CD4-positive, alpha-beta T cell treated with Interleukin-10 for 1 hour (primary cell): ENCODE measurements at places on chromosomes 7 and 10.

GRCh38 chr7:27374958-27375841 is 132.6 kb downstream of the EVX1 start:
- no peak for DNase-seq

- DNase-seq, result no peak
These were observed 15.2 kb upstream of the LRRTM3 start for GRCh38 chr10:66910671-66911070.

GRCh38 chr7:120452665-120453064 is 179.7 kb downstream of the KCND2 start:
- DNase-seq, result no peak

GRCh38 chr10:22557321-22557720 is 157.1 kb downstream of the PIP4K2A start:
- DNase-seq, result no peak

- no peak for DNase-seq
These were observed 23.4 kb downstream of the KBTBD2 start for GRCh38 chr7:32868116-32868515.

DNA sequence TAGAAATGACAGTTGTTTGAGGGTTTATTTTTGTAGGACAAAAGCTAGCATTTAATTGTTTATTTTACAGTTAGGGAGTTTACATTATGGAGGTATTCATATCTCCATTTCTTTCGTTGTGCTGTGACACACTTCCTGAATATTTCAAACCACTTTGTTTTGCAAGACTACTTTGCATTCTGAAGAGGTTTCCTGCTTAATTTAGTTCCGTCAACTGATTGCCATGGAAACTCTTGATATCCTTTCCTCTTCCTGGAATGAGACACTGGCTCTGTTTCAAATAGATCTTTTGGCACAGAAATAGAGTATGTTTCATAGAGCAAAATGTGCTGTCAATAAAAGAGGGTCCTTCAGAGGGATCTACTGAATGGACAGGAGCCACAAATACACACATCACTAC is 159.5 kb upstream of the AGR3 start:
- DNase-seq, result peak; percentile 36

- DNase-seq, result peak; percentile 34
These were observed 356.3 kb upstream of the GALNT17 start for GRCh38 chr7:70775570-70776156.

DNA sequence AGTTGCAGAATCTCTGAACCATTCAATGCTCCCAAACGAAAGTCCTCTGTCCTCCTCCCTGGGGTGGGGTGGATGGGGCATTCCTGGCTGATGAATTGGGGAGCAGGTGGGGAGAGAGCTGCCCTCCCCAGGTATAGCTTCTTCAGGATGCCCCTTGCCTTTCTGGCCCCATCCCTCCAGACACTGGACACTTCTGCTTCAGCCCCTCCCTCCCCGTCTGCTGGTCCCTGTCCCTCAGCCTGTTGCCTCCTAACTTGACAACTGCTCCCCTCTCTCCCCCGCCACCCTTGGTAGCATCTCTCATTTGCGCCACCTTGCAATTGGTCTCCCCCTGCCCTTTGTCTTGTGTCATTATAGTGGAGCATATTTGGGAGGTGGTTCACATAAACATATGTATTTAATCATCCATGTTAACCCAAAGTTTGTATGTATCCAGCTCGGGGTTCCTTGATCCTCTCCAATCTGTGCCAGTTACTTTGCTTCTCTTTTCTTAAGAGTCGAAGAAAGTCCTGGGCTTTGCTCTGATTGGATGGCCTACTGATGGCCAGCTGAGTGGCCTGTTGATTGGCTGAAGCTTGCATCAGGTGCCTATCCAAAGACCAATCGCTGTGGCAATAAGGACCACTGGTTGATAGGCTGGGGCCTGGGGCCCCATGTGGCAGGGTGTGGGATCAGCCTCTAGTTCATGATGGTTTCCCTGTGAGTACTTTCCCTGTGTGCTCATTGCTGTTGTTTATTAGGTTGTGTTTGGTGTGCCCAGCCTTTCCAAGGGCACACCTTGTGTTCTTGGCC is 4.0 kb upstream of the GCK start:
- no peak for DNase-seq

- DNase-seq, result no peak
These were observed 662 bp upstream of the PPIF start for GRCh38 chr10:79346388-79347225.

- DNase-seq, result no peak
These were observed 104.7 kb upstream of the ARMC3 start for GRCh38 chr10:22823109-22823508.

DNA sequence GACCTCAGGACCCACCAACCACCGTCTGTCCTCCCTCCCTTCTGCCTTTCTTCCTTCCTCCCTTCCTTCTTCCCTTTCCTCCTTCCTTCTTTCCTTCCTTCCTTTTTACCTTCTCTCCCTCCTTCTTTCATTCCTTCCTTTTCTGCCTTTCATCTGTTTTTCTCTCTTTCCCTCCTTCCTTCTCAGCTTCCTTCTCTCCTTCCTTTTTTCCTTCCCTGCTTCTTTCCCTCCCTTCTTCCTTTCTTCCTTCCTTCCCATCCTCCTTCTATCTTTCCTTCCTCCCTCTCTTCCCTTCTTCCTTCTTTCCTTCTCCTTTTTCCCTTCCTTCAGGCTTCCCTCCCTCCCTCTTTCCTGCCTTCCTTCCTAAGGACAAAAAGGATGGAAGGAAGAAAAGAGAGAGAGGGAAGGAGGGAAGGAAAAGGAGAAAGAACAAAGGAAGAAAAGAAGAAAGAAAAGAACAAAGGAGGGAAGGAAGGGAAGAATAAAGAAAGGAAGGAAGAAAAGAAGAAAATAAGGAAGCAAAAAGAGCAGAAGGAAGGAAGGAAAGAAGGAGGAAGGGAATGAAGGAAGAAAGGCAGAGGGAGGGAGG is 405.0 kb downstream of the GRID1 start:
- DNase-seq, result no peak

DNA sequence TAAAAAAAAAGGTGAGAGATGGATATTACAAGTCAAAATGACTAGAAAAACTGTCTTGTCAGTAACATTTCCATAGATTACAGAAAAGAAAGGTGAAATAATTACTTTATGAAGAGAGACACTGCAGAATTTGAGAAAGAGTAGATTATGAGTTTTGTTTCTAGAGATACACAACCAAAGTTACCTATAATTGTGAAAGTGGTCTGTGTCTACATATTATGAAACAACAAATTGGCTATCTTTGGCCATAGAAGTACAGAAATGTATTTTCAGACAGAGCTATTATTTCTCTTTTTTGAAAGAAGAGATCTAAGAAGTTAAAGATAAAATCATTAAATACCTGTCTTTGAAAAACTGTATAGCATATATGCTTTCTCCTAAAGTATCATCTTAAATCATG is 30.1 kb downstream of the KCND2 start:
- no peak for DNase-seq

DNA sequence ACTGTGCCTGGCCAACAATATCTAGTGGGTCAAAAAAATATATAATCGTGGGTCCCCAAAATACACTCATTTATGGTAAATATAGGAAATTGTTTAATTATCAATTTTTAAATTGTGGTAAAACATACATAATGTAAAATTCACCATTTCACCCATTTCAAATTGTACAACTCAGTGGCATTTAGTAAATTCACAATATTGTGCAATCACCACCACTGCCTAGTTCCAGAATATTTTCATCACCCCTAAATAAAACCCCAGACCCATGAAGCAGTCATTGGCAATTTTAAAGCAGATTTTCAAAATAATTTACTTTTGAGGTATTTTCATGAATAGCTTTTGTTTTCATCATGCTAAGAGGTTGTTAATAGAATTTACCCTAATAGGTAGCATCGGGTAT is 10.2 kb downstream of the BLNK start:
- no peak for DNase-seq

- DNase-seq, result peak; percentile 67
These were observed 133.3 kb upstream of the SAMD8 start for GRCh38 chr10:74977913-74978847.

- no peak for DNase-seq
These were observed 28.0 kb downstream of the SEPTIN7 start for GRCh38 chr7:35828817-35829216.

DNA sequence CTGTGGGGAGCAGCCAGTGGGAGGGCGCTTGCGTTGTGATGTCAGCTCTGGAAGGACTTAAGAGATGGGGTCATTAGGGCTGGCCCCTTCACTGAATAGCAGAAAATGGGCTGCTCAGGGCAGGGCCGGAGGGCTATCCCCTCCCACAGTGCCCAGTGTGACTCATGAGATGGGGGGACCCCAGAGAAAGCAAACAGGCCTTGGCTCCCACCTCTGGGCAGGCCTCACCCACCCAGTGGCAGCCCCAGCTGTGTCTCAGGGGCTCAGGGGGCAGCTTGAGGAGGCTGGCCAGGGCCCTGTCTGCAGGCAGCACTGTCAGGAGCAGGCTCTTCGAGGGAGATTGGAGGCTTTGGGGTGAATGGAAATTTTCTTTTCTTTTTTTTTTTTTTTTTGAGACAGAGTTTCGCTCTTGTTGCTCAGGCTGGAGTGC is 168.3 kb downstream of the SLIT1 start:
- DNase-seq, result no peak

GRCh38 chr10:48507494-48507893 is 97.4 kb downstream of the ARHGAP22 start:
- no peak for DNase-seq

GRCh38 chr7:22320416-22320815 is 36.5 kb downstream of the RAPGEF5 start:
- no peak for DNase-seq

GRCh38 chr10:92530421-92530820 is 43.5 kb downstream of the IDE start:
- no peak for DNase-seq

GRCh38 chr7:158414486-158414961 is 173.1 kb downstream of the PTPRN2 start:
- DNase-seq, result no peak

GRCh38 chr7:11847336-11847735 is 15.3 kb upstream of the THSD7A start:
- DNase-seq, result no peak

DNA sequence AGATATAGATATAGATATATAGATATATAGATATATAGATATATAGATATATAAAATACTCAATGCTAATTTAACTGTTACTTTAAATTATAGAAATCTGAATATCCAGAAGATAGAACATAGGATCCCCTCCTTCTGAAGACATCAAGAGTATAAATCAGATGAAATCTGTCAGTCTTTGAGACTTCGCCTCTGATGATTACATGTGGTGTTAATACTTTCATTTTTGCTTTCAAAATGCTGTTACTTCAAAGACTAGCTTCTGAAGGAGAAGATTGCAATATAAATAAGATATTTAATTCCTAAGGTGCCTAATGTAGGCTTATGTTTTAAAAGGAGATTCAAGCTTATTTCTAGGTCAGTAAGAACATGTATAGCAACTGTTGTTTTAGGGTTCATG is 180.4 kb downstream of the TSPAN12 start:
- DNase-seq, result no peak

DNA sequence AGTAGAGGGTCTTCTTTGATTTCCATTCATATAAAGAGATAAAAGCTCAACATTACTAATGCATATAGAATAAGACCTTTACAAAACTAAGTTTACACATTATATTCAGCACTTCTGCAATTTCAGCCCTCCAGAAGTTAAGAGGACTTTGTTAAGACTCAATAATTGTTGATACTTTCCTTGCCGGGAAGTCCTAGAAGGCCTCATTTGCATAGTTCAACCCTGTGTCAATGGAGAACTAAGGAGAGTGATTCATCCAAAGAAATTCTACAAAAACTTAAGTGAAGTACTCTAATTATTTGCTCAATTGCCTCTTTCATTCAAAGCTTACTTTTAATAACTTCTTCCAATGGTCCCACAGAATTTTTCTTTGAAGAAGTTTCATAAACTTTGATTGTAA is 1060.3 kb upstream of the CELF2 start:
- DNase-seq, result no peak

GRCh38 chr7:92226981-92227380 is 18.7 kb downstream of the KRIT1 start:
- DNase-seq, result no peak

- DNase-seq, result no peak
These were observed 31.8 kb upstream of the VCL start for GRCh38 chr10:73965890-73966768.
